BJ (cell line): ENCODE measurements at places on chromosomes 2 and 18.

DNA sequence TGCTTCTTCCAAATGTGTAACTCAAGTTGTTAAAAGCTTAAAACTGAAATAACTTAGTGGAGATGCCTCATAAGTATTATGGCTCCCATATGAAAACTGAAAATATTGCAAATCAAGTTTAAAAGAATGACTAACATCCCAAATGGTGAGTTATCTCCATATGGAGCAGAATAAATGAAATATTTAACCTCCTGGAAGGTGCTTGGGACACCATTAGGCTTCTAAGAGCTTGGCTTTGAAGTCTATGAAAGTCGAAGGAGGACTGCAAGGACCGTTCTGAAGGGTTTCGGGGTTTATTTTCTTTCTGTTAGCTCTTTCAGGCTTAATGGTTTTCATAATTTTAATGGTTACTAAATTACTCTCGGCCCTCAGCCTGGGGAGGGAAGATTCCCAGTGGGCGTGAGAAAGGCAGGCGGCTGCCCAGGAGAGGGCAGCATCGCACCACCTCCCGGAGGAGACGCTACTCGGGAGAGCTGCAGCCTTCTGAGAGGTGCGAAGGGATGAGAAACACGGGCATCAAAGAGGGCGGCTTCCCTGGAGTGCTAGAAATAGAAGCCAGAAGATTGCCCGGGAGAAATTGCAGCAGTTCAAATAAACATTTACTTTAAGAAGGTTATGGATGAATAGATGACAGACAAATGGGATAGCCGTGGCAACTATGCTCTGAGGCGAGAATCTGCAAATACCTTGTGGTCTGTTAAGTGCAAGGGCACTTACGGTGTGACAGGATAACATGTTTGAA lies 43.1 kb downstream of the MAP3K19 start:
- no peak for DNase-seq

GRCh38 chr2:105879106-105879802 lies 134.5 kb downstream of the NCK2 start:
- DNase-seq: no peak

GRCh38 chr18:36610661-36611060 lies 218.1 kb downstream of the TPGS2 start:
- DNase-seq: no peak

GRCh38 chr2:136021406-136021805 lies 36.0 kb upstream of the DARS1 start:
- DNase-seq: no peak

DNA sequence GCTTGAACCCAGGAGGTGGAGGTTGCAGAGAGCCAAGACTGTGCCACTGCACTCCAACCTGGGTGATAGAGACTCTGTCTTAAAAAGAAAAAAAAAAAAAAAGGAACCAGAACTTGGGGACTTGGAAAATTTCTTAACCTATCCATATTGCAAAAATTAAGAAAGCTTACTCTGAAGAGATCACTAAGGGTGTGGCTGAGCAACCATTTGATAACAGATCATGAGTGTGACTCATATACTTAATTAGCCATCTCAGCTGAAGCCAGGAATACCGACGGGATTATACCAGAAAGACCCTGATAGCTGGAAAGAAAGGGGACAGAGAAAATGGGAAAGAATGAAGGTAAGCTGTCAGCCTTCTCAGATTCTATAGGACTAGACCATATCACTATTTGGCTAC lies 7.1 kb upstream of the ADD2 start:
- no peak for DNase-seq

DNA sequence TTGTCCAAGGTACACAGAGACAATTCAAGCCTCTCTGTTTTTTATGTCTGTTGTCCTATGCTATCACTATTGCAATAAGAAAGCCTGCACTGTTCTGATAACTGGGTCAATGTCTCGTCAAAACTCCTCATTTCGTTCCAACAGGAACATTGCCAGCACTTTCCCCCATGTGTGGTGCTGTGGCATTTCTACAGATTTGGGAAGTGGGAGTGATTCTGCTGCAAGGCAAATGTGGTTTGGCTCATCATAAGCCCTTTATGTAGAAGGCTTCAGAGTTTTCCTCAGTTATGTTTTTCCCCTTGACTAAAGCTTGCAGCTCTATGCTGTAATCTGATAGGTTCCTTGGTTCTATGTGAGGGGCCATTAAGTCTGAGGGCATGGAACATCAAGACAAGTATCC lies 324.1 kb upstream of the TCF4 start:
- DNase-seq: no peak

DNA sequence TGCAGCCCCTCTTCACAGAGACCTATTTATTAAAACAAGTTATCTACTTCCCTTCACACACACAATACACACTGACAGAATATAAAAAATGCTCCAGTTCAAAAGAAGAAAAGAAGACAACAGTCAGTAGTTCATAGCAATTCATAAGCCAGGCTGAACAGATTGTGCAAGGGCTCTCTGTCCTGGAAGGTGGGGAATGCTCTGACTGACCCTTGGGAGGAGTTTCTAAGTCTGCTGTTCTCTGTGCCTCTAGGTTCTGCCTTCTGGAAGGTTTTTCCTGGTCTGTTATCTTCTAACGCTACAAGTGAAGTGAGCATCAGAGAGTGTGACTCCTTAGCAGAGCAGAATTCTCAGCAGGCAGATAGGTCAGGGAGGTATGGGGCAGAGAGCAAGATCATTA lies 35.7 kb downstream of the SP3 start:
- no peak for DNase-seq

DNA sequence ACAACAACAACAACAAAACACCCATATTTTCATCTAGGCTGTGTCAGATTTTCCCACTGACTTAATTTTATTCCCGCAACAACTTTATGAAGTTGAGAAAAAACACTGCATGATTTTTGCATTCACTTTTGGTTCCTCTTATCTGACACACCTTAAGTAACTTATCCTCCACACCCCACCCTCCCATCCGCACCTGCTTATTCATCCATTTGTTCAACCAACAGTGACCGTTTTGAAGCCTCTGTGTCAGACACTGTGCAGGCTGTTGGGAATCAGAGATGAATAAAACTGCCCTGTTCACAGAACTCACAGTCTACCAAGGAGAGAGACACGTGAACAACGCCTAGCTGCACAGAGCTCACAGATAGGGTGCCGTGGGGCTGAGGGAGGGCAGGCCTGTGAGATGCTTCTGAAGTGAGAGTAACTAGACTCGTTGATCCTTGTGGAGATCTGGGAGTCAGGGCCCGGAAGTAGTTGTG lies 7.4 kb downstream of the CNNM4 start:
- DNase-seq: no peak

DNA sequence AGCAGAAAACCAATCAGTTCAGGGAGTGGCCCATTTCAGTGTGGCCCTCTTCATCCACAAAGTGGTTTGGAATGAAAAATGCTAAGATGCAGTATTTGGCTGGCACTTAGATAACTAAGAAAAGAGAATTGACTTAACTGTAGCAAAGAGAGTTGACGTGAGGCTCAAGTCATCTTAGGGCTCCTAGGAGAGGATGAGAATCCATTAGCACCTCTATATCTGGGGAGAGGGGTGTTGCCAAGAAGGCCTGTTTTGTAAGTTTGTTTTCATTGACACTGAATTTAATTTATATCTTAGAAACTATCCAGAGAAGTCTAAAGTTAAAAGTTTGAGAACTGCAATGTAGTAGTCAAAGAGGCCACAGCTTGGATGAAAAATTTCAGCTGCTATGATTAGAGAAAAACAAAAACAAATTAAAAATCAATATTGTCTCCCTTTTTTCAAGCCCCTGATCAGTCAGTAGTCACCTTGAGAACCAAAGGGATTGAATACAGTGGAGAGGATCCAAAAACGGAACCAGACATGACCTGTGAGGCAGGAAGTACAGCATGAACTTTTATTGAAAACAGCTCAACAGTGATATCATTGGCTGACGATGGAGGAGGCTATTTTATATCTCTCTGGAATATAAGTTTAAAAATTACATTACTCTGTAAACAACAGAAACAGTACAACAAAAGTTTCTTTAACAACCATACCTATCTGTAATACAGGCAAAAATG lies 52.7 kb downstream of the PHLPP1 start:
- no peak for DNase-seq

- no peak for DNase-seq
Measured at GRCh38 chr2:204203704-204204103, 267.1 kb downstream of the ICOS start.

- no peak for DNase-seq
Measured at GRCh38 chr2:181999911-182000310, 14.3 kb downstream of the PPP1R1C start.

GRCh38 chr18:78492813-78493371 lies 486.7 kb upstream of the SALL3 start:
- DNase-seq: no peak

DNA sequence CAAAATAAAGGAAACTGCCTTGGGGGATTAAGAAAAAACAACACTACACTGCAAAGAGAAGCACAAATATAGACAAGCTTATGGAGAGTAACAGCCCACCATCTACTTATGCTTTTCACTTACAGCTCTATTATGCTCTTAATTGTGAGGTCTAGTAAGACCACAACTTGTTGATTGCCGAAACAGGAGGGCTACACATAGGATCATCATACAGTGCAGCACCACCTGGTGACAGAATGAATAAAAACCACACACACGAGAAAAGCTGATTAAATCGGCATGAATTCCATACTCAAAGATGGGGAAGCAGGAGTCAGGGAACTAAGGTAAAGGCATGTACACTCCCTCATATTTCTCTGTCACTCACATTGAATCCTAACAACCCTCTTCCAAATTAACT lies 259.2 kb downstream of the IKZF2 start:
- no peak for DNase-seq

- no peak for DNase-seq
Measured at GRCh38 chr2:25582077-25582830, 91.1 kb downstream of the DTNB start.

GRCh38 chr2:54878182-54878581 lies 154.7 kb downstream of the EML6 start:
- no peak for DNase-seq

- DNase-seq: no peak
Measured at GRCh38 chr2:8848328-8849100, 11.1 kb upstream of the KIDINS220 start.

DNA sequence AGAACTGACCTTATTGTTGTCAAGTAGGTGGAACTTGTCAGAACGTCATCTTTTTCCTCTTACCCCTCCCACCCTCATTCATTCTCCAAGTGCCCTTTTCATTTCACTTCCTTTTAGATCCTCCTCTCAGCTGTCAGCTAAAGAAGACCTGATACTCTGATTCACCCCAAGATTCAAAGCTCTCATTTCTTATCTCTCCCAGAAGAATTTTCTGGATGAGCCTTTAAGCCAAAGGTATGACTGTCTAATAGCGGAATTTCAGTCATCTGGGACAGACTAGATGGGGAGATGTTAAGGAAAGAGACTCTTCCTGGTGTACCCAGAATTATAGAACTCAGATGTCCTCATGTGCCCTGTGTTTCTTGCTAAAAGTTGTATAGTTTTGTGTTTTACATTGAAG lies 53.9 kb downstream of the TCF7L1 start:
- no peak for DNase-seq

DNA sequence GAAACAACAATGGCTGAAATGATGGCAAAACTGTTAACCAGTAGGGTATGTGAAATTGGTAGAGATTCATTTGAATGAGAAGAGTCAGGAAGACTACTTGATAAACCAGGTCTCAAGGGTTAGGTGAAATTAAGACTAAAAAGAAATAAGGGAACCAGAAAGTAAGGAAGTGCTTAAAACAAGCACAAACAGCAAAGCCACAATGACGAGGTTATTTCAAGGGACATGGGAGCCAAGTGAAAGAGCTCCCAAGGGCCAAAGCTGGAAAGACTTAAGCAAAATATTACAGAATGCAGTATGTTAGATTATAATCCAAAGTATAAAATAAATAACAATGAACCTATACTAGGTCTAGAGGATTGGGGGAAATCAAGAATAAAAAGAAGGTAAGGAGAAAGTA lies 19.3 kb upstream of the CD302 start:
- DNase-seq: no peak

- no peak for DNase-seq
Measured at GRCh38 chr2:36964496-36965058, 1.8 kb downstream of the STRN start.

DNA sequence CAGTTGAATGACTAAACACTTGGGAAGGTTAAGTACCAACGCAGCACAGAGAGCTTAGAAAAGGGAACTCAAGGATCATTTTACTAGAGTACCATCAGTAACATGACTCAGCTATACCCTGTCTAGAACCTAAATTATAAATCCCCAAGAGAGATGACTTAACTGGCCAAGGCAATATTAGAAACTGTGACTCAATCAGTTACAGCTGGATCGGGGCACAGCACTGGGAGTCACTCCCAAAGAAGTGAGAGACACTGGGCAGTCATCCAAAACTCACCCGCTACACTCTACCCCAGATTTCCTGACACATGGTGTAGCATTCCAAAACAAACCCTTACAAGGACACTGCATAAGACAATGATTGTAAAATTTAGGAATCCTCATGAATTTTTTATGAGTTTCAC lies 17.7 kb downstream of the IWS1 start:
- peak; percentile 99 for DNase-seq

- DNase-seq: no peak
Measured at GRCh38 chr18:22221350-22221749, 52.0 kb downstream of the GATA6 start.

DNA sequence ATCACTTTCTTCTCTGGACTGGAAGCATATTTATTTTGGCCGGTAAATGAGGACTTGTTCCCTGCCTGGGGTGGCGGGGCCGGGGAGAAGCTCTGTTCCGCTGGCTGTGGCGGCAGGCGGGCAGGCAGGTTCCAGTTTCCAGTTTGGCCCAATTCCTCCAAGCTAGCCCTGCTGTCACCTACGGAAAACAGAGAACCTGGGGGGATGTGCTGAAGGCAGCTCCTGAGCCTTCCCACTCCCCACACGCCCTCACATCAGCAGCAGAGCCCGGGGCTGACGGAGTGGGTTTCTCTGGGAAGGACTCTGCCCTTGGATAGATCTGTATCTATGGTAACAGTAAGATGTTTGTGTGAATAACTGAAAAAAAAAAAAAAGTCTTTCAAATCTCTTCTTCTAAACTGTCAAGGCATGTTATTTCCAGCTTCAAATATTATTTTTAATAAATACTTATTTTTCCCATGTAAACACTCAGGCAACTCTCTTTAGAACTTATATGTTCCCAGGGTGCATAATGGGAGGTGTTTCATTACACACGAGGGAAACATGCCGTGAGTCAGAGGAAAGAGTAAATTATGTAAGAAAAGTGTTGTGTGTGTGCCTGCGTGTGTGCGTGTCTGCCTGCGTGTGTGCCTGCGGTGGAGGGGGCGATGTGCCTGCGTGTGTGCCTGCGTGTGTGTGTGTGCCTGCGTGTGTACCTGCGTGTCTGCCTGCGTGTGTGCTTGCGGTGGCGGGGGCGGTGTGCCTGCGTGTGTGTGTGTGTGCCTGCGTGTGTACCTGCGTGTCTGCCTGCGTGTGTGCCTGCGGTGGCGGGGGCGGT lies 116.1 kb upstream of the ZNF516 start:
- no peak for DNase-seq
